ENCODE measurements at places on chromosomes 16 and 17.

GRCh38 chr17:27242951-27243350 is 51.0 kb upstream of the WSB1 start:
- DNase-seq = no peak

DNA sequence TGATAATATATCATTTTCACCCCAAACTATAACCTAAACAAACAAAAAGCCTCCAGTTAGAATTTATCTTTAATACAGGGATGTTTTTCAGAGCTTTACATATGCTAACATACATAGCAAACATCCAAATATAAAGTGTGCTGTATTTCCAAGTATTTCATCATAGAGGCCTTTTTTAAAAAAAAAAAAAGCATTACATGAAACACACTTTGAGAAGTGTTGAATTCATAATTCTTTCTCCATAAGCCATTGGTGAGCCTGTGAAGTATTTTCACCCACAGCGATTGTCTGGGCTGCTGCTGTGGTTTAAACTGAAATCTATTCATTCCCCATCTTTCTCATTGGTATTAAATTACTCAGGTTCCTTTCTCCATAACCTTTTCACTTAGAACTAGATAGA is 503.4 kb upstream of the CDH8 start:
- no peak for DNase-seq

GRCh38 chr17:10077561-10078299 is 120.7 kb downstream of the GAS7 start:
- no peak for DNase-seq

DNA sequence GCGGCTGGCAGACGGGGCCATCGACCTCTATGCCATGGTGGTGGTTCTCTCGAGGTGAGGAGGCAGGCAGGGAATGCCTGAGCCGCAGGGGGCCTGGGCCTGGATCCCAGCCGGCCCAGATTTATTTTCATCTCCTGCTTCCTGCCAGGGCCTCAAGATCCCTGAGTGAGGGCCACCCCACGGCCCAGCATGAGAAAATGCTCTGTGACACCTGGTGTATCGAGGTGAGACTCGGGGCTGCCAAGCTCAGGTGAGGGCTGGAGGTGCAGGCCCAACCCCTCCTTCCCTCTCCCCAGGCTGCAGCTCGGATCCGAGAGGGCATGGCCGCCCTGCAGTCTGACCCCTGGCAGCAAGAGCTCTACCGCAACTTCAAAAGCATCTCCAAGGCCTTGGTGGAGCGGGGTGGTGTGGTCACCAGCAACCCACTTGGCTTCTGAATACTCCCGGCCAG is 4.9 kb downstream of the ACADVL start:
- no peak for DNase-seq

DNA sequence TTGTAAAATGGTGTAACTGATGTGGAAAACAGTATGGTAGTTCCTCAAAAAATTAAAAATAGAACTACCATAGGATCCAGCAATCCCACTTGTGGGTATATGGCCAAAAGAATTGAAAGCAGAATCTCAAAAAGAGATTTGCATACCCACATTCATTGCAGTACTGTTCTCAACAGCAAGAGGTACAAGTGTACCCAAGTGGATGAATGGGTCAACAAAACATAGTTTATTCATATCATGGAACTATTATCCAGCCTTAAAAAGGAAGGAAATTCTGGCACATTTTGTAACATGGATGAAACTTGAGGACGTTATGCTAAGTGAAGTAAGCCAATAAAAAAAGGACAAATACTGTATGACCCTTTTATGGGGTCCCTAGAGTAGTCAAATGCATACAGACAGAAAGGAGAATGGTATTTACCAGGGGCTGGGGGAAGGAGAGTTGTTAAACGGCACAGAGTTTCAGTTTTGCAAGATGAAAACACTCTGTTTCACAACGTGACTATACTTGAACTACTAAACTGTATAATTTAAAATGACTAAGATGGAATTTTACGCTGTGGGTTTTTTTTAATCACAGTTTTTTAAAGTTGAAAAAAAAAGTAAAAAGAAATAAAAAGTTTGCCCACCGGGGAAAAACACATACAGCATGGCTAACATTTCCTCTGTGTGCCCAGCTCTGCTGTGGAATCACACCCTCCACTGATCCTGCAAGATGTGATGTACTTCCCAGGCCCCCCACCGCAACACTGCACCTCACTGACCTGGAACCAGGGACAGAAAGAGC is 6.1 kb downstream of the TVP23A start:
- no peak for DNase-seq

DNA sequence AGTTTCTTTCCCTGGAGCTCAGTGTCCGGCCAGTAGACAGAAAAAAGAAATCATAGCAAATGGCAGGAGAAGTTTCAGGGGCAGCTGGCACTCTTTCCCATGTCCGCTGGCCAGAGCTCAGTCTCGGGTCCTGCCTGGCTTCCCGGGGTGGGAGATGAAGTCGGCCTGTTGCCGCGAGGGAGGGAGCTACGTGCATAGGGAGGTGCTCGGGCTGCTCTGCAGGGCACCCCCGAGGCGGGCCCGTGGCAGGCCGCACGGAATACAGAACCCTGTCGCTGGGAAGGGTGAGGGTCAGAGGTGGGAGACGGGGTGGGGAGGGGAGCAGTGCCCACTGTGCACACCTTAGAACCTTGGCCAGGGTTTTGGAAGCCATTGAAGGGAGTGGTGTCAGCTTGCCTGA is 78.3 kb upstream of the FOXF1 start:
- no peak for DNase-seq

DNA sequence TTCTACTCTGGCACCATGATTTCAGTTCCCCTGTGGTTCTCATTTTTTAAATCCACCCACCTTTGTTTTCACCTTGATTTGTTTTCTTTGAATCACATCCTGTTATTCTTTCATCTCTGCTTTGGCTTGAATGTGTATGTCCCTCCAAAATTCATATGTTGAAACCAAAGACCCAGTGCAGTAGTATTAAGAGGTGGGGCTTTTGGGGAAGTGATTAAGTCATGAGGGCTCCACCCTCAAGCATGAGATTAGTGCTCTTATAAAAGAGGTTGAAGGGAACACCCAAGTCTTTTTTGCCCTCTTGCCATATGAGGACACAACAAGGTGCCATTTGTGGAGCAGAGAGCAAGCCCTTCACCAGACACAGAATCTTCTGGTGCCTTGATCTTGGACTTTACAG is 382.3 kb downstream of the SLC39A11 start:
- no peak for DNase-seq

DNA sequence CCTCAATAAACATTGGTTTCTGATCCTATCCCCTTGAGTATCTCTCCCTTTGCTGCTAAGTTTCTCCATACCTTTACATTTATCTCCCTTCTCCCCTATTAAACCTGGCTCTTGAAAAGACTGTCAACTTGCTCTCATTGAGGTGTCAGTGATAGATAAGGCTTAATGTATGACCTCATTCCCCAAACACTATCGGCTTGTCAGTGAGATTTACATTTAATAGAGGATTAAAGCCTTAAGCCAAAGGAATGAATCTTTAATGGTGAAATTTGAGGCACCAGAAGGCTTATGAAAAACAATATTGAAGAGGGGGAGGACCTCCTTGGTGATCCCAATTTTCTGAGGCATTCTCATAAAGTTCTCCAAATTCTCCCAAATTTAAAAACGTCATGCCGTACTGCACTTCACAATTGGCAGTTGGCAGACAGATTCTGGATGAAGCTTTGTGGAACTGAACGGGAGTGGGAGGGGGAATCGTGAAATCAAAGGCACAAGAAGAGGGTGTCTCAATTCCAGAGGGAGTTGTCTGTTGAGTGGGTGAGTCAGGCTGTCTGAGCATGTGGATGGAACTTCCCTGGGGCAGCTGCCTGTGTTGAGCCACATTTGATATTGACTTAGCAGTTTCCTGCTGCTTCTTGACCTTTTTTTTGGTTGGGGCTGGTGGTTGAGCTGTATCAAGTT is 478.8 kb downstream of the NPIPA7 start:
- no peak for DNase-seq

DNA sequence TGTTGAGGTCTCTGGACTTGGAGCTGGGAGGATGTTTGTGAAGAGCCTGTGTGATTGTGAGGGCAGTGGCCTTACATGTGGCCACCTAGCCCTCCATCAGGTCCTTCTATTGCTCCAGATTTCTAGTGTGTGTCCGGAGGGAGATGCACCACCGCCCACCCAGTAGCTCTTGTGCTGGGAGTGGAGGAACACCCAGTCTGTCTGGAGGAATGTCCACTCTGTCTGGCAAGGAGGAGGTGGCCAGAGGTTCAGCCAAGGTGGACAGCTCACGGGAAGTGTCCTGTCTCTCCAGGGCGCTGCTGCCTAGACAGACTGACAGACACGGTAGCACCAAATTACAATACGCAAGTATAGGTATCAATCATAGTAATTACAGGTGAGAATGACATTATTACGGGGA is 10.6 kb downstream of the RPTOR start:
- DNase-seq = no peak

DNA sequence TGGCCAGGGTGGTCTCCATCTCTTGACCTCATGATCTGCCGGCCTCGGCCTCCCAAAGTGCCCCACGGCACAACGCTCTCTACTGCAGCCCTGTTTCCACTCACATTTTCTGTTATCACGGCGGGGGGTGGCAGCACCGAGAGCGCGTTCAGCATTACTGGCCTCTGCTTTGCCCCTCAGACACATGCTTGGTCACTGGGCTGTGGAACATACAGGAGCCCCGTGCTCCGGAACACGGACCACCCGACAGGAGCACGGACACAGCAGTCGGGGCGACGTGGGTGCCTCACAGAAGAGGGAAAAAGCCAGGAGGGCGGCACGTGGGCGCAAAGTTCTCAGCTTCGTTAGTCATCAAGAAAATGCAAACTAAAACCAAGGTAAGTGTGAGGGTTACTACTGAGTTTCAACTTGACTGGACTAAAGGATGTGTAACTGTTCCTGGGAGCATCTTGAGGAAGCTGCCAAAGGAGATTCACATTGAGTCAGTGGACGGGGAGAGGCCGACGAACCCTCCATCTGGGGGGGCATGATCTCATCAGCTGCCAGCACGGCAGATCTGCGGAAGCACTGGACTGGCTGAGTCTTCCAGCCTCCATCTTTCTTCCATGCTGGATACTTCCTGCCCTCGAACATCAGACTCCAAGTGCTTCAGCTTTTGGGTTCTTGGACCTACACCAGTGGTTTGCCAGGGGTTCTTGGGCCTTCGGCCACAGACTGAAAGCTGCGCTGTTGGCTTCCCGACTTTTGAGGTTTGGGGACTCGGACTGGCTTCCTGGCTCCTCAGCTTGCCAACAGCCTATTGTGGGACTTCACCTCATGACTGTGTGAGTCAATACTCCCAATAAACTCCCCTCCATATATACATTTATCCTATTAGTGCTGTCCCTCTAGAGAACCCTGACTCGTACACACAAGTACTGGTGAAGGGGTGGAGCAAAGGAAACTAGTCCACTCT is 106.8 kb downstream of the ZNF778 start:
- no peak for DNase-seq

DNA sequence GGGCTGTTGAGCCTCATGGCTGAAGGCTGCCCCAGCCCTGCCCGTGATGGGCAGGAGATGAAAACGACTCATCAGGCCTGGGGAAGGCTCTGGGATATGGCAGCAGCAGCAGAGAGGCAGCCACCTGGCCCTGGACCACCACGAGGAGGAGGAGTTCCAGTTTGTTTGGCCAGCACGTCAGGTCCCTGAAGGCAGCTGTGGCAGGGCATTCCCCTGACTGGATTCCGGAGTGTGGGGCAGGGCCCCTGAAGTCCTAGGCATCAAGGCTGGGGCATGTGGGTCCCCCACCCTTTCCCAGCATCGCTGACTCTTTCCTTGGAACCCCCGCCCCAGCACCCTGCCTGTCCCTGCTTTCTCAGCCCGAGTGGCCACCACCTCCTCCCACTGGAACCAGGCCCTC is 197.4 kb downstream of the ZNF423 start:
- DNase-seq = no peak
